ENCODE measurements at places on chromosomes 1 and 21.

- DNase-seq, result no peak
Observed at GRCh38 chr1:216812966-216813365, 89.7 kb upstream of the ESRRG start.

DNA sequence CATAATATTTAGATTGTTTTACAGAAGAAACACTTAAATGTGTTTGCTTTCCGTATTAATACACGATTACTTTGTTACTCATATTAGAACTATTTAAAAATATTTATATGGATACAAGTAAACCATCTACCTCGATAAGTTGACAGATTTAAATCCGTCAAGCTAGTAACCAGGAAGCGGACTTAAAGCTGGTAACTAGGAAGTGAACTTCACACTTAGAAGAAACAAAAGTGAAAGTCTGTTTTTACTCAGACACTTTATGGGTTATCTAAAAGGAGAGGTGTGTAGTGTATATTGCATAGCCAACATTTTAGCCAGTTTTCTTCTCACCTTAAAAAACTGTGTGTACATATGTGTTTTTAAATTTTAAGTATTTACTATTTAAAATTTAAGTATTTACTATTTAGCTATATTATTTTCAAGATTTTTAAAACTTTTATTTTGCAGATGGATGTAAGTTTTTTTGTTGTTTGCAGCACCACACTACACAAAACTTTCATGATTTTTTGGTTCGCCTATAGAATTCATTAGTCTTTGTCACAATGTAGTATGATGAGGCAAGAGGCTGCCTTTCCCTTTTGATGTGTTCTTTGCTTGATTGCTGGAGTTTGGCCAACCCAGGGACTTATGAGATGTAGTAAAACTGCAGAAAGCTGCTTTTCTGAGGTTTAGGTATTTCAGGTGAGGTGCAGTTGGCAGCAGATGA lies 2.7 kb downstream of the USP25 start:
- DNase-seq, result no peak

DNA sequence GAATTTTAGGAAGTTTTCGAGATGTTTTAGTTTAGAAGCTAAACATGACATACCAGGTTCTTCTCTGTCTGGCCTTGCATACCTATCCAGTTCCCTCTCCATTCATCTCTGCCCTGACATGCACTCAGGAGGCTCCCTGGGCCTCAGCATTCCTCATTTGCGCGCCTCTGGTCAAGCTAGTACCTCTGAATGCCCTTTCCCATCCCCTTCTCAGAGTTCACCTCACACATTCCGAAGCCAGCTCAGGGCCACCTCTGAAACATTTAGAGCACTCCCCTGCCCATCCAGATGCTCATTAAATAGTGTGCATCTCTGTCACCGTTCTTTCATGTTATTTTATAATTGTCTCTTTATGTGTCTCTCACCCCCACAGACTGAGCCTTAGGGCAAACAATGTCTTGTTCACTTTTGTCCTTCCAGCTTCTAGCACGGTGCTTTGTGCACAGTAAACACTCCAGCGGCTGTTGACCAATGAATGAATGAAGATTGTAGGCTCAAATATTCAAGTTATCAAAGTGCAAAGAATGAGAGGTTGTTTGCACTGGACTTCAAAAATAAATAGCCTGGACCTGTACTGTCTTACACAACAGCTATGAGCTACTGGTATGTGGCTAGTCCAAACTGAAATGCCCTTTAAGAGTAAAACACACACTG lies 1.2 kb upstream of the DHCR24 start:
- no peak for DNase-seq

DNA sequence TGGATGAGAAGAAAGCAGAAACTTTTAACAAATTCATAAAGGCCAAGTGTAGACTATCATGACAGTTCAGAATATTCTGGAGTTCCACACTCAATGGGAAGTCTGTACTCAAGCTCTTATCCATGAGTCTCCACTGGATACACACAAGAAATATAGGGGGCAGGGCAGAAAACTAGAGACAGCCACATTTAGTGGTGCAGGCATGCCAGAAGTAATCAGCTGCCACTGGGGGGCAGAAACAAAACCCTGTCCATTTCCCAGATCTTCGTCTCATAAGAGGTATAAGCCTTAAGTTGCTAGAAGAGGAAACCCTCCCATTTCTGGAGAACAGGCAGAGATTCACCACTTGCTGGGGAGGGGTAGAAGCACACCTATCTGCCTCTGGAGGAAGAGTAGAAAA lies 166.8 kb upstream of the GALNT2 start:
- no peak for DNase-seq

GRCh38 chr1:59788825-59789224 lies 25.9 kb upstream of the HOOK1 start:
- DNase-seq, result no peak

DNA sequence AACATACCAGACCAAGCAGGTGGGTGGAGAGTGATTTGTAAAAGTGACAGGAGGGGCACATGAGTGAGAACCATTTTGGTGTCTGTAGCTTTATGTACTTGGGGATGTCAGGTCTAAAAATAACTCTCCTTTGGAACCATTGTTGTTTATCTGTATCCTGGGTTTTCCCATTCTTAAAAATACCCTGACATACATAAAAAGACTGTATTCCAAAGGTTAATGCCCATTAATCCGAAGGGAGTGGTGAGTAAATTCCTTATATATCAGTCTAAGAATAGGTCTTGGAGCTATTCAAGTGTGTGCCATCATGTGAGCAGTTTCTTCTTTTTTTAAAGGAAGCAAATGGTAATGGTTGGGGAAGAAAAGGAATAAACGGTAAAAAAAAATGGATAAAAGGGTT lies 117.5 kb downstream of the TGFB2 start:
- no peak for DNase-seq

DNA sequence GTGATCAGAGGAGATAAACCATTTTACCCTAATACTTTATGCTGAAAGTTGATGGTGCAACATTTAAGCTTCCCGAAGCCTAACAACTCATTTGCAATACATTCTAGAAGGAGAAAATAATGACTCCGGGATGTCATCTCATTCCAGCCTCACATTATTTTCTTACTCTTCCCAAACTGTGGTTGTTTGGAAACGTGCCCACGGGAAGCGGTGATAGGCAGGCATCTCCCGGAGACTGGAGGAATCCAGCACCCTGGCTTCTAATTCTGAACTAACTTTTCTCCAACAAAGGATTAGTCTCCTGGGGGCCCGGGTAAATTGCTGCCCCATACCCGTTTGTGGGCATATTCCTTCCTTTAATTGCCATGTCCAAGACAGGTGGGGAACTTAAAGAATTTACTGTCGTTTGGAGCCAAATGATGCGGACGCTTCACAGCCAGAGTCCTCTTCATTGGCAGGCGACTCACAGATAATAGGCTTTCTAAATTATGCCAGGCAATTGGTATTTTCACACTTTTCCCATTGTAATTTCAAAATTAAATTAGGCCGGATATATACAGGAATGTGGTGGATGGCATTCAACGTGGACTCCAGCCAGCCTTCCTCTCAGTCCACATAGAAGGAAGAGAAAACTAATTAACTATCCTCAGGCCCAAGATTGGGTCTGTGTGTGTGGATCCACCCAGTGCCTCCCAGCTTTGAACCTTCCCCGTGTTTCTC lies 278.1 kb downstream of the AJAP1 start:
- DNase-seq, result no peak

DNA sequence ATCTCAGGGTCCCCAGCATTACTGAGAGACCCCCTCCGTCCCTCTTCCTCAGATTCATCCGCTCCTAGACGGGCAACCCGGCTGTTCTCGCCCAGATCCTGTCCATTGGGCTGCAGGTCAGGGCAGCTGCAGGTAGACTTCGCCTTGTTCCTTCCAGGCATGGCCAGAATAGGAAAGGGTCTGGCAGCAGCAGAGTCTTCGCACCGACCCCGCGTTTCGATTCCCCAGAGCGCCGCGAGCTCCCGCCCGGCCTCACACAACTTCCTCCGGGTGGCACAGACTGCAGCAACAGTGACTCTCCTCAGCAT lies 265 bp downstream of the NRDC start:
- no peak for DNase-seq

- no peak for DNase-seq
Observed at GRCh38 chr1:246005067-246005466, 502.0 kb downstream of the SMYD3 start.

DNA sequence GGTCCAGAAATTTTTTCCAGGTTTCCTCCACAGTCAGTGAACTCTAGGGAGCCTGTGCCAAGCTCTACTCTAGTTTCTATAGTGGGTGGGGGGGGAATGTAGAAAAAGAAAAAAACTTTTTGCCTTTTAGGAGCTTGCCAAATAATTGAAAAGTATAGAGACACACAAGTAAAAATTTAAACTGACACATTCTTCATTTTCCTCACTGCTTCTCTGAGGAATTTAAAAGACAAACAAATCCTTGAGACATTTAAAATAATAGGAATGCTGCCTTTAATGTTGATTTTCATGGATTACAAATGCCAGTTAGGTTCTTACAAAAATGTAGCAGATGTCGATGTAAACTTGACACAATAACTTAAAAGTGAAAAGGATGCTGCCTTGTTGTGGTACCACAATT lies 241.9 kb downstream of the DNM3 start:
- no peak for DNase-seq

All from CD4-positive, alpha-beta T cell treated with Interferon alpha-2 for 1 hour (primary cell).